Left renal pelvis (tissue), 4 donors: ENCODE measurements at places on chromosomes 13 and 19. TPM values are rescaled to one million over a fixed set of nuclear protein-coding genes. Genes with fewer than 3 reads are reported as not detected.

Gene KLK14
- polyA plus RNA-seq, result 0.67 TPM

Gene RFXAP
- 28.4 TPM for polyA plus RNA-seq

Gene VMAC
- polyA plus RNA-seq, result 6.4 TPM

Gene CLIP3
- 71.4 TPM for polyA plus RNA-seq

DNA sequence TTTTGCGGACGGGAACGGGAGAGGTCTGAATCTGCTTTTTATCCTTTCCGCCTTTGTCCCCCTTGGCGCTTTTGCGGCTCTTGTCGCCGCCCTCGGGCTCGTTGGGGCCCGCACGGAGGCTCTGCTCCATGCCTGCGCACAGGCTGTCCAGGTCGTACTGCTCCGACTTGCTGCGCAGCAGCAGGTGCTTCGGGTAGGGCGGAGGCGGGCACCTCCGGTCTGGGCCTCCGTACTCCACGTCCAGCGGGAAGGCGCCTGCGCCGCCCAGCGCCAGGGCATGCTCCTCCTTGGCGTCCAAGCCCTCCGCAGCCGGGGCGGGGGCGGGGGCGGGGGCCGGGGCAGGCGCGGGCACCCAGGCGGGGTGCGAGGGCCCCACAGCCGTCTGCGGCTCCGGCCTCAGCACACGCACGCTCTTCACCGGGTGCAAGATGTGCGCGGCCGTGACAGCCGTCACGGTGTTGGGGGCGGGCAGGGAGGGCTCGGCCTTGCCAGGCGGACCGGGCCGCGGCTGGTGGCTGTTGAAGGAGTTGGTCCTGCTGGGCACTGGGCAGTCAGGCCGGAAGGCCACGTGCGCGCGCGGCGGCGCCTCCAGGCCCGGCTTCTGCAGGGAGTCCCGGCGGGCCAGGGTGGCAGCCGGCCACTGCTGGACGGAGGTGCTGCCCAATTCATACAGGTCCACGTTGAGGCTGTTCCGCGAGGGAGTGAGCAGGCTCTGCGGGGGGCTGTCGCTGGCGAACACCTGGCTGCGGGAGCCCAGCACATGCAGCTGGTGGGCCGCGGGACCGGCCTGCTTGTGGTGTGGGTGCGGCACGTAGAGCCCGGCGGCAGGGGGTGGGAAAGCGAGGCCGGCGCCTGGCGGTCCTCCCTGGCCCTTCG lies 73.1 kb downstream of the LATS2 start:
- no peak for DNase-seq
